ENCODE measurements at places on chromosomes 2 and 18.

GRCh38 chr2:101253013-101253702, 472 bp downstream of the CNOT11 start:
- DNase-seq: peak; percentile 31

GRCh38 chr18:24538414-24539264, 78.2 kb downstream of the HRH4 start:
- no peak for DNase-seq

GRCh38 chr2:231934441-231935206, 8.4 kb upstream of the NPPC start:
- no peak for DNase-seq

- DNase-seq: no peak
Measured at GRCh38 chr18:29925566-29925965, 1117.0 kb downstream of the DSC3 start.

DNA sequence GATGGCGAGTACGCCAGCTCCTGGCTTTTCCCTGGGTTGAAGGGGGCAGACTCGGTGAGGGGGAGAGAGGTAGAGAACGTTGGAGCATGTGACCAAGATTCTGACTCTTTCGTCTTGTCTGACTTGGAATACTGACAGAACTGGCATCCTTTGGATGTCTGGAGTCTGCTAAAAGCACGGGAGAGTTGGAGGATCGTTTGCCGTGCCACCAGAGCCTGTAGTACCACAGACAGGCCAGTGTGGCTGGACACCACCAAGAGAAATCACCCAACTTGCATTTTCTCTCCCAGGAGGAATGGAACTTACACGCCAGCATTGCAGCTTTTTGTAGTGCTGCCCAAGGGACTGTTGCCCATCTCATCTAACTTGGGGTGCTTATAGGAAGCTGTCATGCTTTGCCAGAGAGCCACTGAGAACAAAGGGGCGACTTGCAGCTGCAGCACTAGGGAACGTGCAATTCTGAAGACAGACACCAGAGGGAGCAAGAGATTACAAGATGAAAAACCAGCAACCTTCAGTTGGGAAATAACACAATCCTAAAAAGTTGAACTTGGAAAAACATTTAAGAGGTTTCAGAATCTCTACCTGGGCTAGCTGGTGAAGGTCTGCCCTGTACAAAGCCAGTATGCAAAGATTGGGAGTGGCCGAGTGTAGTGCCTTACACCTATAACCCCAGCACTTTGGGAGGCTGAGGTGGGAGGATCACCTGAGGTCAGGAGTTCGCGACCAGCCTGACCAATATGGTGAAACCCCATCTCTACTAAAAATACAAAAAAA, 24.1 kb downstream of the PSMG2 start:
- no peak for DNase-seq

DNA sequence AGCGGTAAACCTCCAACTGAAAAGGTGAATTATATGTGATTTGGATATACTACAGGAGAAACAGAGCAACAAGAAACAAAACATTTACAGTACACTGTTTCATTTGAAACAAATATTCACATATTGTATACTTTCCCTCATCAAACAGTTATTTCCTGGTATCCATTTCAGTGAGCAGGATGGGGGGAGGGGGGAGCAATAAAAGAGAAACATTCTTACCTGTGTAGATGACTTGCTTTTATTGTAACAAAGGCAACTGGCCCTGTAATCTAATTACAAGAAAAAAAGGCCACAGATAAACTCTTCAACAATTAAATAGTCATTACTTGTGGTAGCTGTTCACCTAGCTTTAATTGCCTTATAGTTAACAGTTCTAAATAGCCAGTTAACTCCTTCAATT, 3.9 kb upstream of the PPP1CB start:
- DNase-seq: no peak

DNA sequence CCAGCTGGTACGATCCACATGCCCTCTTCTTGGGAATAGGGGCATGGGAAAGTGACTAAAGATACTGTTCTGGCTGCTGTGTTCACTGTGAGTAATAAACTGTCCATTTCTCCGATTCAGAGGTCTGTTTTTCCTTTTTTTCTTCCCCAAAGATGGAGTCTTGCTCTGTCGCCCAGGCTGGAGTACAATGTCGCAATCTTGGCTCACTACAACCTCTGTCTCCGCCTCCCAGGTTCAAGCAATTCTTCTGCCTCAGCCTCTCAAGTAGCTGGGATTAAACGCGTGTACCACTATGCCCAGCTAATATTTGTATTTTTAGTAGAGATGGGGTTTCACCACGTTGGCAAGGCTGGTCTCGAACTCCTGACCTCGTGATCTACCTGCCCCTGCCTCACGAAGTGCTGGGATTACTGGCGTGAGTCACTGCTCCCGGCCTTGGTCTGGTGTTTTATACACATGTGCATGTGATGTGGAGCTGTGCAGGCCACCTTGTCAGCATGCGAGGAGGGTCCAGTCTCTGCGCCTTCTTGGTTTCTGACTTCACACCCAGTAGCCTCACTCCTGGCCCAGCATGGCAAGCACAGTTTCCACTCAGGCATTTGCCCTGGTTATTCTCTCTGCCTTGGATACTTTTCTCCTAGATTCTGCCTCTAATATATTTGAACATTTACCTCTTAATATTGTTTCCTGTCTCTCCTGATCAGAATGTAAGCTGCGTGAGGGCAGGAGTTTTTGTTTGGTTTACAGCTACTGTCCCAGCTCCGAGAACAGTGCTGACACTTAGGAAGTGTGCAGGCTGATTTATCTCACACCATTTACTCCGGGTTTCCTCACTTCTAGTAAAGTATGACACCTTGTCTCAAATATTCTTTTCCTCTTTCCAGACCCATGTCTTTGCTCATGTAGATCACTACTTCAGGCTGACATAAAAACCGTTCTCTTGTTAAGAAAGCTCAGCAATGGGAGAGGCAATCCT, 19.7 kb downstream of the PTPN18 start:
- no peak for DNase-seq

DNA sequence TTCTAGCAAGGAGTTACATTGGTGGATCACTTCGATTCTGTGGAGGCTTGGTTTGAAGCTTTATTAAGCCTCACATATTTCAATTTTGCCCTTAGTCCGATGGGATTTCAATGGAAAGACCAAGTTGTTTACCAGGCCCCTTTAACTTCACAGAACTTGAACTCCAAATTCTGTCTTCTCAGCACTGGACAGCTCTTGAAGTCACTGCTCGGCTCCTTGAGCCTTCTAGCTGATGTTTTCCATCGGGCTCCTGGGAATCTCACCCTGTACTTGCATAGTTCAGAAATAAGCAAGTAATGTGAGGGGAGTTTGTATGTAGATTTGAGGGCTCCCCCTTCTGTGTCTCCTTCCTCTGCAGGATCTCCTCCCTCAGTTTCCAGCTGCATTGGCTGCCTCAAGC, 15.1 kb downstream of the OXER1 start:
- no peak for DNase-seq

DNA sequence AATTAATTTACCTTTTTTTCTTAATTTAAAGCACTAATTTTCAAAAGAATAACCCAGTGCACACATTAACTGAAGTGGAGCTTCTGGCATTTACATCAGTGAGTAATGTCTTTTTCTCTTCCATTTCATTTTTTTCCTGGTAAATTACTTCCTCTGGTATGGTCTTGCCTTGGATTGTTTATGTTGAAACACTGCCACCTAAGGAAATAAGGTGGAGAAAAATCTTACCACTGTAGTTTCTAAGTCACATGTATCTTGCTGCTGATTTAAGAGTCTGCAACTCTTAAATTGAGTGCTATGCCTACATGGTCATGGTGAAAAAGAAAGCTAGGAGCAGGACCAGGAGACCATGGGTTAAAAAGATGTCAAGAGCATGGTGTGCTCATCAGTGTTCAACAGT, 51.0 kb downstream of the TTC27 start:
- peak; percentile 28 for DNase-seq

Measured in AG09309 (cell line).